ENCODE measurements at places on chromosomes 7 and 10. TPM values are rescaled to one million over a fixed set of nuclear protein-coding genes. Genes with fewer than 3 reads are reported as not detected.

Gene RAB11FIP2
- 8.0 TPM for total RNA-seq

Gene OR2A12
- not detected for total RNA-seq

Gene MAT1A
- under 0.01 TPM for total RNA-seq

Gene CRPPA
- total RNA-seq, result 0.96 TPM

Gene OR6V1
- total RNA-seq, result not detected

Gene NYAP1
- 1.4 TPM for total RNA-seq

Gene VIPR2
- total RNA-seq, result not detected

Gene IRF5
- 8.9 TPM for total RNA-seq

Gene SNCG
- total RNA-seq, result 2.2 TPM

Gene IFIT1B
- total RNA-seq, result not detected

Gene TRIM50
- total RNA-seq, result not detected

Gene COL13A1
- 0.72 TPM for total RNA-seq

Gene INSIG1
- 214 TPM for total RNA-seq

Gene PPP1R17
- not detected for total RNA-seq

Gene ATOH7
- not detected for total RNA-seq

Gene CNOT4
- 4.3 TPM for total RNA-seq

Gene NUP42
- total RNA-seq, result 31.8 TPM

Gene GALNT17
- total RNA-seq, result not detected

Gene SPDYE1
- total RNA-seq, result not detected

Gene ZNF107
- 2.2 TPM for total RNA-seq

Gene GIMAP7
- not detected for total RNA-seq

Gene STEAP1B
- 7.0 TPM for total RNA-seq

Gene FAM25C
- not detected for total RNA-seq

Gene CTBP2
- total RNA-seq, result 125 TPM

Gene CXCL12
- not detected for total RNA-seq

Gene MOGAT3
- not detected for total RNA-seq

Gene CNNM1
- under 0.01 TPM for total RNA-seq

Gene WNT2
- total RNA-seq, result not detected

Gene RAPGEF5
- total RNA-seq, result 7.5 TPM

Gene PROSER2
- total RNA-seq, result 39.5 TPM

Gene CPA4
- total RNA-seq, result 6.6 TPM

Gene ANKRD22
- total RNA-seq, result 9.2 TPM

Gene WEE2
- not detected for total RNA-seq

Gene SMNDC1
- total RNA-seq, result 8.5 TPM

Gene GNA12
- 14.1 TPM for total RNA-seq

Gene DGKI
- not detected for total RNA-seq

Gene ZDHHC4
- 96.1 TPM for total RNA-seq

Gene LRGUK
- not detected for total RNA-seq

Gene SPDYE2
- total RNA-seq, result not detected

Gene EN2
- total RNA-seq, result not detected

Gene TRIM73
- 1.3 TPM for total RNA-seq

Gene TSPAN15
- 20.5 TPM for total RNA-seq

Gene PPP1R3A
- not detected for total RNA-seq

Gene UPK3BL1
- 315 TPM for total RNA-seq

Gene FAM25A
- total RNA-seq, result 10.8 TPM

Gene OPALIN
- total RNA-seq, result not detected

Gene XRCC2
- total RNA-seq, result 0.48 TPM

Gene AKR1C3
- total RNA-seq, result 246 TPM

Gene MSS51
- total RNA-seq, result 0.24 TPM

Gene BEND7
- total RNA-seq, result 6.0 TPM

Gene C10orf95
- 3.1 TPM for total RNA-seq

Gene PNLIP
- not detected for total RNA-seq

Gene AKR1E2
- total RNA-seq, result 29.2 TPM

Gene UTF1
- not detected for total RNA-seq

Gene HMX2
- total RNA-seq, result not detected

Gene ADAM12
- not detected for total RNA-seq

Gene PPP1R9A
- total RNA-seq, result 0.85 TPM
